ENCODE measurements at places on chromosomes 5 and 9. TPM values are rescaled to one million over a fixed set of nuclear protein-coding genes. Genes with fewer than 3 reads are reported as not detected.

The CHSY3 gene
- 105 TPM for total RNA-seq

The PCDHGA6 gene
- total RNA-seq: 7.2 TPM

The GARIN3 gene
- not detected for total RNA-seq

The ANKRD18A gene
- total RNA-seq: 1.4 TPM

The IGFBPL1 gene
- total RNA-seq: 2.9 TPM

The CYSRT1 gene
- total RNA-seq: 0.96 TPM

The PCDHGB7 gene
- total RNA-seq: 13.2 TPM

The CCDC183 gene
- not detected for total RNA-seq

The PANK3 gene
- total RNA-seq: 75.1 TPM

The CKMT2 gene
- total RNA-seq: 0.48 TPM

The VLDLR gene
- total RNA-seq: 23.6 TPM

The CBY3 gene
- not detected for total RNA-seq

The RMRP gene
- 12,614 TPM for total RNA-seq

The TRPM3 gene
- 8.2 TPM for total RNA-seq

The KCNIP1 gene
- 2.9 TPM for total RNA-seq

The TRMO gene
- 37.1 TPM for total RNA-seq

The GDA gene
- 6.0 TPM for total RNA-seq

The INSYN2B gene
- total RNA-seq: 1.7 TPM

The PCDHB2 gene
- total RNA-seq: 6.5 TPM

The MSX2 gene
- 8.2 TPM for total RNA-seq

The COL23A1 gene
- total RNA-seq: 0.96 TPM

The CARTPT gene
- not detected for total RNA-seq
